ENCODE measurements at places on chromosomes 1 and 21. TPM values are rescaled to one million over a fixed set of nuclear protein-coding genes. Genes with fewer than 3 reads are reported as not detected.

RGSL1 gene
- not detected for total RNA-seq

GJA8 gene
- total RNA-seq = not detected

OXCT2 gene
- total RNA-seq = not detected

SPRTN gene
- total RNA-seq = 16.8 TPM

RPS6KA1 gene
- total RNA-seq = 7.3 TPM
